Stimulated activated CD4-positive, alpha-beta T cell treated with anti-CD3 and anti-CD28 coated beads, Interleukin-2, amount 100 ng/mL, for 24 hours (primary cell): ENCODE measurements at places on chromosomes 6 and 20.

DNA sequence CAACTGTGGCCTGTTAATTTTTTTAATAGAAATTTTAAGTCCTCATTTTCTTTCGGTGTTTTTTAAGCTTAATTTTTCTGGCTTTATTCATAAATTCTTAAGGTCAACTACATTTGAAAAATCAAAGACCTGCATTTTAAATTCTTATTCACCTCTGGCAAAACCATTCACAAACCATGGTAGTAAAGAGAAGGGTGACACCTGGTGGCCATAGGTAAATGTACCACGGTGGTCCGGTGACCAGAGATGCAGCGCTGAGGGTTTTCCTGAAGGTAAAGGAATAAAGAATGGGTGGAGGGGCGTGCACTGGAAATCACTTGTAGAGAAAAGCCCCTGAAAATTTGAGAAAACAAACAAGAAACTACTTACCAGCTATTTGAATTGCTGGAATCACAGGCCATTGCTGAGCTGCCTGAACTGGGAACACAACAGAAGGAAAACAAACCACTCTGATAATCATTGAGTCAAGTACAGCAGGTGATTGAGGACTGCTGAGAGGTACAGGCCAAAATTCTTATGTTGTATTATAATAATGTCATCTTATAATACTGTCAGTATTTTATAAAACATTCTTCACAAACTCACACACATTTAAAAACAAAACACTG, 10.1 kb downstream of the HFE start:
- peak; percentile 58 for DNase-seq

- no peak for DNase-seq
Observed at GRCh38 chr6:20631549-20631924, 97.3 kb downstream of the CDKAL1 start.

DNA sequence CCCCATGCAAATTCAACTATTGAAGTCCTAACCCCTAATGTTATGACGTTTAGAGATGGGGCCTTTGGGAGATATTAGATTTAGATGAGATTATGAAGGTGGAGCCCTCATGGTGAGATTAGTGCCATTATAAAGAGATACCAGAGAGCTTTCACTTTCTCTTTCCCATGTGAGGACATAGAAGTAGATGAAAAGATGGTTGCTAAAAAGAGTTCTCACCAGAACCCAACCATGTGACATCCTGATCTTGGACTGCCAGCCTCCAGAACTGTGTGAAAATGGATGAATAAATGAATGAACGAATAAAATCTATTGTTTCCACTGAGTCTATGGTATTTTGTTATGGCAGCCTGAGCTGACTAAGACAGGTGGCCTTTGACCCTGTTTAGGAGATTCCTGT, 50.6 kb upstream of the FBXO30 start:
- DNase-seq: no peak

DNA sequence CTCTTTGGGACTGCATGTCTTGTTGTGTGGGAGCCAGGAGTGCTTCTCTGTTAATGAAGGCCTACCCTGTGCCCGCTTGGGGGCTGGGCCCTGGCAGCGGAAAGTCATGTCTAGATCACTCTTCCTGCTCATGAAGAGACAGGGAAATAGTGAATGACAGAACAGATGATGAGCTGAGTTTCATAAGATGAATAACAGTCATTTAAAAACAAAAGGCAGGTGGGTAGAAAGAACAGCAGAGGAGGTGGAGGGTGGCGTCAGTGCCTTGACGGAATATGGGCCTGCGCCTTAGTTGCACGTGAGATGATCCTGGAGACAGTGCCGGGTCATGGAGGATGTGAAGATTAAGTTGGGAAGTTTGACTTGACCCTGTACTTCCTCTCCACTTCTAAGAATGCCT, 85.5 kb downstream of the ARID1B start:
- DNase-seq: peak; percentile 55

- DNase-seq: no peak
Observed at GRCh38 chr6:159061805-159062563, 17.2 kb upstream of the TAGAP start.

DNA sequence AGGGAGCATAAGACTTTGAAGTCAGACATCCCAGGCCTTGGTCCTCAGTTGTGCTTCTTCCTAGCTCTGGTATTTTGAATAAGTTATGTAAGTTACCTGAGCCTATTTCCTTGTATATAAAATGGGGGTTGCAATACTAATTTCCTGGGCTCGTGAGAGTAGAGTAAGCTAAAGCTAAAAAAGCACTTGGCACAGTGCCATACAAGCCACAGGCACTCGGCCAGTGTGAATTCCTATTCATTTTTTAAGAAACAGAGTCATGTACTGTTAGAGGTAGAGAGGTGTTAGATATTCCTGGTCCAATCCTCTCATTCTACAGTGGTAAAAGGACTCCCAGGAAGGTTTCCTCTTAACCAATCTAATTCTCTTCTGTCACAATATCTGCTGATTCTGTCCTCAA, 79.6 kb upstream of the EPB41L1 start:
- no peak for DNase-seq

DNA sequence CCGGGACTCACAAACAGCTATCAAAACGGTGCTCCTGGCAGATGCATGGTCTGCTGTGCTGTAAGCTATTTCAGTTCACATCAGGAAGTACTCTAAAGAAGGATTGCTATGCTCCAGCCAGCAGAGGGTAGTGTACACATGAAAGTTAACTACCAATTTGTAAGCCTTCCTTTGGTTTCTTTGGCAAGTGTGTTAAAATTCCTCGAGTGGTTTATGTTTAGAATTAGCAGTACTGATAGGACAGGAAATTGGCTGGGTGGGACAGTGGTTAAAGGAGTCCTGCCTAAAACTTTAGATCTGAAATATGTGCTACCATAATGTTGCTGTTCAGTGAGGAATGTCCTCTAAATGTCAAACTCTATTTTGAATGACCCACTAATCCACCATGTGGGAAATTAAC, 47.4 kb downstream of the TRMT11 start:
- no peak for DNase-seq

DNA sequence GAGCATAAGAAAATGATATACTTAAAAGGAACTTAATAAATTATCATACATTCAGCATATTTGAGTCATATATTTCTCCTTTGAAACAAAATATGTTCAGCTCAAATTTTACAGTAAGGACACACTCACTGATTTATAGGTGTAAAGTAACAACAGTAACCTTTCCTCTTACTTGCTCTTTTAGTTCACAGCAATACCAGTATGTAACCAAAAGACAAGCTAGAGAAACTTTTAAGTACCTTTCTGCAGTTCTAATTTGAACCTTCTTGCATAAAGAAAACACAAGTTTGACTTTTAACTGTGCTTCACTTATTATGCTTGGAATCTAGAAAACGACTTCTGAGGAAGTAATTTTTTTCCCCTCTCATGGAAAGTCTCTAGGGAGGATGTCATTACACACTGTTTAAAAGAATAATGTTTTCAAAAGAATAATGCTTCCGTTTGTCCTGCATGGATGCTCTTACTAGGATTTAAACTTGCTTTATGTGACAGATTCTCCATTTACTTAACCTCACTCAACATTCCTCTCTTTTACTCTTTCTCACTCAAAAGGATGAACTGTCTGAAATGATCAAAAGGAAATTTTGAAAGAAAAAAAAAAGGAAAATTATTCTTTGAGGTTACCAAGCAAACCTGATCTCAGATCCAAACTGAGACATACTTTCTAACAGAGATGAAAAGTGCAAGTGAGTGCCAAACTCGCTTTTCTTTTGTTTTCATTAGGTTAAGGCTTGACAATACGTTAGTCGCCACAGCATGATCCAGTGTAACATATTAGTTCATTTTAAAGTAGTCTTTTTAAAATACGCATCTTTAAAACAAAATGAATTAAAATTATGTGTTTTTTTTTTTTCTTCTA, 22.4 kb upstream of the CALHM6 start:
- no peak for DNase-seq

DNA sequence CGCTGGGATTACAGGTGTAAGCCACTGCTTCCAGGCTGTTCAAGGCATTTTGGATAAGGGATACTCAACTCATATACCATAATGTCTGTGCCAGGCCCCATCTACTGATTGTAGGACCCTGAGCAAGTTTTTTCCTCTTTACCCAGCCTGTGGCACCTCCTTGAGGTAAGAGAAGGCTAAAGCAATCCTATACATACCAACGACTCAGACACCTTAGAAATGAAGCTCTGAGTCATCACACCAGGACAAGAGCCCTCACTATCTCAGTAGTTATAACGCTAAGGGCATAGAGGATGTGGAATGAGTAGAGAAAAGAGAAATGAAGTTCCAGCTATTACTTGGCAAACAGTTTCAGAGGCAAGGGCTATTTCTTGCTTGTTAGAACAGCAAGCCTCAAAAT, 16.9 kb downstream of the NDRG3 start:
- DNase-seq: no peak

DNA sequence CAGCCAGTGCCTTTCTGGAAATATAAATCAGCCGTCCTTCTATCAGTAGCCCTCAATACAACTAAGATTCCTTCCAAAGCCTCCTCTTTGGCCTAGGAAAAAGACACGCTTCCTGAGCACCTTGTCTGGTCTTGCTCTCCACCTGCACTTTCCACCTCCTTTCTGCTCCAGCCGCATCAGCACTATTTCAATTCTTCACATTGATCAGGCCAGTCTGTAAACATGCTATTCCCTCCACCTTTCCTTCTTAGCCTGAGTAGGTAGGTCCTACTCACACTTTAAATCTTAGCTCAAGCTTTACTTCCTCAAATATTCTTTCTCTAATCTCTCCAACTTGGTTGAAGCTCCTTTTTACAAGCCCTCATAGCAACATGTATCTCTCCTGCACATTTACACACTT, 11.4 kb downstream of the RANBP9 start:
- DNase-seq: no peak

DNA sequence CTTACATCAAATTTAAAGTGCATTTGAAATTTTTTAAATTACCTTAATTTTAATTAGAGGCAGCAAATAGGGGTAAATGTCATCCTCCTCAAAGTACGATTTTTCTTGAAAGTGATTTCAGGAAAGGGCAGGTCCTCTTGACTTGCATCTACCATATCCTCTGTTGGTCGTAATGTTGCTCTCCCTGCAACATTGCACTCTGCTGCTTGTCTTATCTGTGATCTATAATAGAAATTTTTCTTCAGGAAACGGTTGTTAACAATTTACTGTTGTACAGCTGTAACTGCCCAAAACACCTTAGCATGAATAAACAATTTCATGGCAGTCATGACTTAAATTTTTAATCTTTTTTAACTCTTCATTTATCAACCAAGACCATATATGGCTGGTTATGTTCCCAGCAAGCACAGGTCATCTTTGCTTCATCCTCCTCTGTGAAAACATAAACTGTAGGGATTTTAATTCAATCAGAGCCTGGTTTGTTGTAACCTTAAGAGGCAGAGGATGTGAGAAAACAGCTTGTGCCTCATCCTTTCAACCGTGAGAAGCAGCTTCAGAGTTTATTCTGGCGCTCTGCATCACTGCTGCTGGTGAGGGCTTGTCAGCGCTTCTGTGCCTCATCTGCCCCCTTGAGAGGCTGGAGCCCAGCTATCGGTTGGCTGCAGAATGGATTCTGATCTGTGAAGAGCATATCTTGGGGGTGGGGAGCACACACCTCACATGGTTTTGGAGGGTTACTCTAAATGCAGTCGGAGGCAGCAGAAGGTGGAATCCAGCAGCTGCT, 56.0 kb downstream of the CTNNBL1 start:
- no peak for DNase-seq

DNA sequence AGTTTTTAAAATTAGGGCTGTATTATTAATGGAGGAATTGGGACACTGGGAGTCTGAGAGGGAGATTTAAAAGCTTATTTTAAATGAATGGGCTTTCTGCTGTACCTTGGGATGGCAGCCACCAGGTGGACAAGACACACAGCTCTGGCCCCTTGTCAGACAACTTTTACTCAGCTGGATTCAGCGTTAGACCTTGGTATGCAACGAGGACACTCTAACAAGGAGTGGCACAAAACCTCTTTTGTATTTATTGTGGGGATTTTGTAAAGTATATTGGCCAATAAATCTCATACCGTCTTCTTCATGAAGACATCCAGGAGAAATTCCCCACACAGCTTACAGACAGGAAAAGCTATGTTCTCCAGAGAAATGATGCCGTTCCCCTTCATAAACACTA, 105.7 kb downstream of the LCA5 start:
- DNase-seq: no peak

DNA sequence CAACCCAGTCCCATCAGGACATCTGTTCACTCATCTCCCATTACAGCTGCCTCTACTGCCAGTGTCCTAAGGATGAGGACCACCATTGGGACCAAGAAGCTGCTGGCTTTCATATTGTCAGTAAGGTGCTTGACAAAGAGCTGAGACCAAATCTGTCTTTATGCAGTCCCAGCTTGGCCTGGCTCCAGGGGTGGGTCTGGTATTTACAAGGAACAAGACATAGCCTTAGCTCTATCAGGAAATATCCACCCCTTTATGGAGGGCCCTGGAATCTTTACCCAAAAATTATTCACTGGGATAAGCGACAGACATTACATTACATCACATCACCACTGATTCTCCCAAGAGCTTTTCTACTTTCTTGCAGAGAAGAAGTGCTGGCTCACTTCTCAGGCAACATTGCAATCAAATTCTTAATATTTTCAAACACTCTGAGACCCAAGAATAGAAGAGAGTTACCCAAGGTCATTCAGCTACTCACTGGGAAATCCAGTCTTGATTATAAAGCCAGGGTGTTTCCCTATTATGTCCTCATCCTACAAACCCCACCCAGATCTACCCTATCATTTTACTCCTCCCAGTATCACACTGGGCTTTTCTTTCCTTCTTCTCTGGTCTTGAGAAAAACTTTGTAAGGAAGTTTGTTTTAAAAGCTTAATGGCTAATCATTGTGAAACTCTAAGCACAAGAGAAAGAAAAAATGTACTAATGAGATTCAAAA, 11.5 kb upstream of the PI3 start:
- no peak for DNase-seq

DNA sequence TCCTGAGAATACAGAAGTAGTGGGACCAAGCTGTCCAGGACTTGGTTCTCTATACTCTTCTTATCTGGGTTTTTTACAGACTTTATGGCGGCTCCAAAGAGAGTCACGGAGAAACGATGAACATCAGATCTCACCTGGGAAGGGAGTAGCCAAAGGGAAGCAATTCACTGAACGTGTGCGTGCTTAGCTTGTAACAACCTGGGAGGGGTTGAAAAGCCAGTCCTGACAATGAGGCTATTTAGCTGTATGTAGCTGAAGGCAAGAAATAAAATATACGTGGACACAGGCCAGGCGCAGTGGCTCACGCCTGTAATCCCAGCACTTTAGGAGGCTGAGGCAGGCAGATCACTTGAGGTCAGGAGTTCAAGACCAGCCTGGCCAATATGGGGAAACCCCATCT, 18.2 kb upstream of the RBL1 start:
- DNase-seq: no peak
